ENCODE measurements at places on chromosomes 1 and 21.

DNA sequence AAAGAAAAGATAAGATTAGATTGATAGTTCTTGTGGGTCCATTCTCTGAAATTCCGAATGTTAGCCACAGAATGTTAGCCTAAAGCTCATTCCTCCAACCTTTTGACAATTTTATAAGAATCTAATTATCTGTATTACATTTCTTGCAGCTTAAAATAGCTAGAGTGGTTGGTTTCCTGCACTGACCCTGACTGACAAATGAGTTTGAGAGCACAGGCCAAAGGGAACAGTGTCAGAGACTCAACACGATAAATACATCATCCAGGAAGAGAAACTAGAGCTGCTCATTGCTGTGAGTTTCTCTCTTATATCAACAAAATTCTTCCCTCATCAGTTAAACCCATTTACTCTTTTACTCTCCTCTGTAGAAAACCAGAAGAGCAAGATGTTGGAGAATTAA, 82.1 kb upstream of the PPM1J start:
- DNase-seq, result no peak

DNA sequence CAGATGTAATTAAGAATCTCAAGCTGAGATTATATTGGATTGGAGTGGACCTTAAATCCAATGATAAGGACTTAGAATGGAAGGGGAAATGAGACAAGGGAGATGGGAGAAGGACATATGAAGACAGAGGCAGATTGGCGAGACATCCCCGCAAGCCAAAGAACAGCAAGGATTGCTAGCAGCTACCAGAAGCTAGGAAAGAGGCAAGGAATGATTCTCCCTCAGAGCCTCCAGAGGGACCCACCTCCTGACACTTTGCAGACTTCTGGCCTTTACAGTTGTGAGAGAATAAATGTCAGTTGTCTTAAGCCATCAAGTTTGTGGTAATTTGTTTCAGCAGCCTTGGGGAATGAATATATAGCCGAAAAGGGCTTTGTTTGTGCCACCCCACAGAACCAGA, 20.7 kb downstream of the METTL13 start:
- DNase-seq, result no peak

GRCh38 chr1:228783418-228784040, 48.2 kb downstream of the RHOU start:
- DNase-seq, result no peak

- DNase-seq, result no peak
Measured at GRCh38 chr1:184701816-184702215, 52.8 kb downstream of the EDEM3 start.

GRCh38 chr1:183553331-183553730, 36.9 kb downstream of the NCF2 start:
- no peak for DNase-seq

DNA sequence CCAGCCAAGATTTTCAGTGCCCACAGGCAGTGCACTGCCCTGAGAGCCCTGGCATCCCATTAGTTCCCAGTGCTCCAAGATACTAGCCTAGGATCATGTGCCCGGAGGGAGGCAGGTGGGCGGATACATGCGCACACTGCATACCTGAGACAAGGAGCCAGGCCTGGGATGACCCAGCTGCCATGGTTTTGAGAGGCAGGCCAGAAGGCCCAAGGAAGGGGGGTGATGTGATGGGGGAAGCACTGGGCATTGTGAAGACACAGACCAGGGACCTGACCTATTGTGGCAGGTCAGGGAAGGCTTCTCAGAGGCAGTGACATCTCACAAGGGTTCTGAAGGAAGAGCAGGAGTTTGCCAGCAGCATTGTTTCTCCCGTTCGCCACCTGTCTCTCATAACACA, 3.6 kb downstream of the ZC3H12A start:
- DNase-seq, result no peak

DNA sequence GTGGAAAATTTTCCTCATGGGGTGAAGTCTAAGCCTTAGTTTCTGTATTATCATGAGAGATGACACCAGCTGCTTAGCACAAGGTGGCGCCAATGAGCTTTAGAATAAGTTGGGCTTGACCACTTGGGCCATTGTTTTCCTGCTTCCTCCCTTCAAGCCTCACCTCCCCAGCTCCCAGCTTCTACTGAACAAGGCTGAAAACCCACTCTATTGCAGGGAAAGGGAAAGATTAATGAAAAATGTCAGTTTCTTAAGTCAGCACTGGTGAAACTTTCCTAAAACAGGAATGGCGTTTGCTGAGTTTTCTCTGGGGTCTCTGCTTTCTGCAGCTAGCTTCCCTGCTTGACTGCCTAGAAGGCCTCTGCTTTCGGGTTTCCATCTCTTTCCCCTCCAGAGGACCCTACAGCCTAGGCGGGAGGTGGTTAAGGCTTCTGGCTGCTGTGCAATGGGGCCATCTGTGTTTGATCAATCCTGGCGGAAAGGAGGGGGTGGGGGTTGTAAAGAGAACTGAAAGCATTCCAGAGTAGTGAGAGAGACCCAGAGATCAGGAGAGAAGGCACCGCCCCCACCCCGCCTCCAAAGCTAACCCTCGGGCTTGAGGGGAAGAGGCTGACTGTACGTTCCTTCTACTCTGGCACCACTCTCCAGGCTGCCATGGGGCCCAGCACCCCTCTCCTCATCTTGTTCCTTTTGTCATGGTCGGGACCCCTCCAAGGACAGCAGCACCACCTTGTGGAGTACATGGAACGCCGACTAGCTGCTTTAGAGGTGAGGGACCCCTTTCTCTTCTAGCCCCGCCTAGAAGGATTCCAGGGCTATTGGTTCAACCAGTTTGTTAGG, at the start of gene OLFML3:
OLFML3 (plus strand) TSS at position 612 of the 840 bp plus-strand sequence; CDS start at position 655, 43 bp downstream.
- DNase-seq, result peak; percentile 95

- DNase-seq, result no peak
Measured at GRCh38 chr1:15188678-15189077, 35.1 kb downstream of the TMEM51 start.

- no peak for DNase-seq
Measured at GRCh38 chr1:229271448-229272159, 693 bp downstream of the RAB4A start.

- DNase-seq, result no peak
Measured at GRCh38 chr1:212315907-212316306, 30.7 kb downstream of the PPP2R5A start.

- DNase-seq, result no peak
Measured at GRCh38 chr1:84899969-84900368, 7.0 kb upstream of the LPAR3 start.

GRCh38 chr1:116368241-116368640, 4.8 kb upstream of the ATP1A1 start:
- DNase-seq, result no peak

DNA sequence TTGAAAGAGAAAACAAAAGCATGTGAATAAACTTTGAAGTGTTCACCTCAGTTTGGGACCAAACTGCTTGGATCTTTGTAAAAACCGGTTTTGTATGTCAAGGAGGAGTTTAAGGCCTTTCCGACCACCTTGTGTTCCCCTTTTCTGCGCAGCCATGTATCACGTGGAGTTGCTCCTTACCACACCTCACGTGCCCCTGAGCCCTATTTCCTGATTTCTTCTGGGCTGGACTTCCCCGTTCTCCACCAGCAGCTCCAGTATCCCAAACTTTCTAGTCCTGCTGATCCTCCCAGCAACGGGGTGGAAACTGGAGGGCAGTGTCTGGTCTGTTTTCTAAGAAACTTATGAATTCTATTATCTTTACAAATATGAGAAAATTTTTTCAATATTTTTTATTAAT, 1.6 kb upstream of the SH3D21 start:
- DNase-seq, result peak; percentile 14

DNA sequence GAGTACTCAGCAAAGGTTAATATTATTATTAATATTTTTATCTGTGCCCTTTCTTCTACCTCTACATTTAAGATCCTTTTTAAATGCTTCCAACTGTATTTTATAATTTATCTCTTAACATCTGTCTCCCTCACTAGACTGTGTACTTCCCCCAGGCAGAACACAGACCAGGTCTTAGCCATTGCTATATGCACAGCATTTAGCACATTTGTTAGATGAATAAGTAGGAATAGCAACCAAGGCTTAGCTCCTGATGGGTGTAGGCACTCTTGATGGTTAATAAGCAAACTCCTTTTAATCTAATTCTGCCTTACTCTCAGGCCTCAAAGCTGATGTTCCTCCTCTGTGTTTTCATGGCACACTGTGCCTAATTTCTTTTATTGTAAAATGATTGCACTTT, 83.7 kb upstream of the GNG12 start:
- no peak for DNase-seq

DNA sequence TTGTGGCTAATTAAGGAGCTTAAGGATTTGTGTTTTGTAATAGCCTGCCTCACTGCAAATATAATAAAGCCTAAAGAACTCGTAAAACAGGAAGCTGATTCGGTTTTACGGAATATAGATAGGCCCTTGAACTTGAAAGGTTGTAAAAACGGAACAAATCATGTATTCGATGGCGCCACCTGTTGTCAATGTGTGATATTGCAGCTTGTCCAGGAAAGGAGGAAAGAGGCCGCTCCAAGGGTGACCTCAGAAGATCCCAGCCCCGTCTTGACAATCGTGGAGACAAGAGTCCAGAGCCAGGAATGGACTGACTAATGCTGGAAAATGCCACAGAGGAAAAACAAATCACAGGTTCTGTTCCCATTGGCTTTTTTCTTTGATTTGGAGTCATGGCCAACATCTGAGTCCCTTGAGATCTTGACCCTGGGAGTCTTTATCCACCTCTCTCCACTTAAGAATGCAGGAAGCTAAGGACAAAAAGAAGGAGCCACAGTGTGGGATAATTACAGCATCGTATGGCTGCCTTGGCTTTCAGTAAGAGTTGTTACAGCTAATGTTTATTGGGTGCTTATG, 7.0 kb upstream of the IGSF21 start:
- peak; percentile 70 for DNase-seq

DNA sequence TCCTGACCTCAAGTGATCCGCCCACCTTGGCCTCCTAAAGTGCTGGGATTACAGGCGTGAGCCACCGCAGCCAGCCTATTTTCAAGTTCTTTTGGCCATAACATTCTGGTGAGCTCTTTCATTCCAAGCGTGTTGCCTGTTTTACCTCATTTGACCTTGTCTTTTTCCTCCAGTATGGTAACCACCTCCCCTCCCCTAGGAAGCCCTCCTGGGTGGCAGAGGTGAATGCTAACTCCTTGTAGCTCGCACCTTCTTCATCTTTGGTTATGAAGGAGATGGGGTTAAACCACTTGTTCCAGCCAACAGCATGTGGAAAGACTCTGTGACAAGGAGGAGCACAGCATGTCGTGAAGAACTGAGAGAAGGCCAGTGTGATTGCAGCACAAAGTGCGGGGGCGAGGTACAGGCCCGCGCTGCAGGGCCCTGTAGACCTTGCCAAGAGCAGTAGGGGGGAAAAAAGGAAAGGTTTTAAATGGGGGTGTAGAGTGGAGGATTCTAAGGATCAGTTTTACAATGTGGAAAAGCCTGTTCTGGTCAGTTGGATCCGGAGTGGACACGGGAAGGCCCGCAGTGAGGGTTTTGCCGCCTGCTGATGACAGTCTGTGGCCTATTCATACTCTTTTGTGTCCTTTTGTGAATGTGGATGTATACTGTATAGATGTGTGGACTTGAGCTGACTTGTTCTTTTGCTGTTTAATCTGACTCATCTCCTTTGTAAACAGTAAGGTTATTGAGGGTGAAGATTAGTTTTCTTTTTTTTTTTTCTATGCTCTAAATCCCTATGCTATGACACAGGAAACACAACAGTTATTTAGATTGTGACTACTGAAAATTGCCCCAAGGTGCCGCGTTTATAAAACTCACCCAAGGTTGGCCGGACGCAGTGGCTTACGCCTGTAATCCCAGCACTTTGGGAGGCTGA, 7.5 kb upstream of the ZNF436 start:
- DNase-seq, result no peak

GRCh38 chr21:32977216-32977615, 48.5 kb upstream of the OLIG2 start:
- DNase-seq, result no peak

DNA sequence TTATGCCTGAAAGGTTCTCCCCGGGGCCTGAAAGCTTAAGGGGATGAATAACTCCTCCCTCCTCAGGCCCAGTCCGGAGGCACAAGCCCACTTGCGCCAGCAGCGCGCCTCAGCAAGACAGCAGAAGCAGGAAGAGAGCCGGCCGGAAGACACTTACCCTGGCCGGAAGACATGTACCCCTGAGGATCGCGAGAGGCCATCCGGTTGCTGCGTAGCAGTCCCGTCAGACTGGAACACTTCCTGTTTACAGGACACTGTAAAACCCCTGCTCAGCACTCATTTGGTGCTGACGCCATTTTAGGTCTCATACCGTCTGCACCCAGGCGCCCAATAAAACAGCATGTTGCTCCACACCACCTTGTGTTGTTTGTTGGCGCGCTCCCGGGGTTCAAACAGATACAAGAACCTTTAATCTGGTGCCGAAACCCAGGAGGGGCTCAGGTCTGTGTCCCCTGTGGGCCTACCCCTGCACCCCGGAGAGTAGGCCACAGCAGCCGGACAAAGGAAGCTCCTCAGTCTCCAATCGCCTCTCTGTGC, 30.3 kb downstream of the VN1R5 start:
- DNase-seq, result no peak

DNA sequence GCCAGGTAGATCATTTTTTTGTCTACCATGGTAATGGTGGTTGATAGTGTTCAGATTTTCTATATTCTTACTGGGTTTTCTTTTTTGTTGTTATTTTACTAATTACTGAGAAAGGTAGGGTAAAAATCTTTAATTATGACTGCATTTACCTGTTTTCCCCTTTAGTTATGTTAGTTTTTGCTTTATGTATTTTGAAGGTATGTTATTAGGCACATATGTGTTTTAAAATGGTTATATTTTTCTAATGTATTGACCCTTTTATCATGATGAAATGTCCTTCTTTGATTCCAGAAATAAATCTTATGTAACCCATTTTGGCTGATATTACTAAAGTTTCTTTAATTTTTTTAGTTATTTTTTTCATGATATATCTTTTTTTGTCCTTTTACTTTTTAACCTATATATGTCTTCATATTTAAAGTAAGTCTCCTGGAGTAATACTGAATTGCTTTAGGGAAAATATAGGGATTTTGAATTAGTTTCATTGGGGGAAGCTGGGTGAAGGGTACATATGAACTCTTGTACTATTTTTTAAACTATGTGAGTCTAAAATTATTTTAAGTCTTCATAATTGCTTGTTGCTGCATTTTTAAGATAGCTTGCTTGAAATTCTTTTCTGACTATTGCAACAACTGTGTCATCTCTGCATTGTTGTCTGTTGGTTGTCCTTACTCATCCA, 22.4 kb downstream of the SLC35A3 start:
- DNase-seq, result no peak

- no peak for DNase-seq
Measured at GRCh38 chr21:34611528-34611927, 3.4 kb downstream of the RCAN1 start.

DNA sequence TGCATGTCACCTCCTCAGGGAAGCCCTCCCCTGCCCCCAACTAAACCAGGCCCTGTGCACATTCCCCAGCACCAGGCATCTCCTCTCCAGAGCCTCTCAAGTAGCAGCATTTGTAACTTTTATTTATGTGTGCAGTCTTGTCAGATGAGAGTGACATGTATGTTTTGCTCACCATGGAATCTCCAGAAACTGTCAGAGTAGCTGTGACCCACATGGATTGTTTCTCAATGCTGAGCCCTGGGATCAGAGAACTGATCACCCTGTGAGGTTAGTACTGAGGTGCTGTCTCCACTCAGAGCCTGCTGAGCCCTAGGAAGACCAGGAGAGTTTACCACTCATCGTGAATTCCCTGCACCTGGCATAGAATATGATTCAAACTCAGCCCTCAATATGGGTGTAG, 190.9 kb upstream of the EDN2 start:
- DNase-seq, result no peak
